Neural progenitor cell (in vitro differentiated cells): ENCODE measurements at places on chromosomes 5 and 9. TPM values are rescaled to one million over a fixed set of nuclear protein-coding genes. Genes with fewer than 3 reads are reported as not detected.

FAM221B gene
- not detected in 2 replicates for total RNA-seq

CMYA5 gene
- 1.4 and 3.5 TPM in 2 replicates for total RNA-seq

DNA sequence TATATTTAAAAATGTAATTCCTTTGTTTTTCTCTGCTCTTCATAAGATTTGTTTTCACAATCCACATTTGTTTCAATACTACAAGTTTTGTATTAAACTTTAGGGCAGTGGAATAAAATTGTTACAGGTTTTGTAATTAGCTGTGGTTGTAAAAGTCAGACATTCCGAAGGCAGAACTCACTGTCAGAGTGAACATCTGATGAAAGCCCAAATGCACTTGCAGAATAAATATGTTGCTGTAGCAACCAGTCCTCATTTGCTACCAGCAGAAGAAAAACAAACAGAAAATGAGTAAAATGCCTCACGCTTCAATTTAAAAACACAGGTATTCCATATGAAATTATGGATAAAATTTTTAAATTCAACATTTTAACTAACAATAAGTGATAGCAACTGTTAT, 740.1 kb upstream of the FAM174A start:
- no peak for DNase-seq

DNA sequence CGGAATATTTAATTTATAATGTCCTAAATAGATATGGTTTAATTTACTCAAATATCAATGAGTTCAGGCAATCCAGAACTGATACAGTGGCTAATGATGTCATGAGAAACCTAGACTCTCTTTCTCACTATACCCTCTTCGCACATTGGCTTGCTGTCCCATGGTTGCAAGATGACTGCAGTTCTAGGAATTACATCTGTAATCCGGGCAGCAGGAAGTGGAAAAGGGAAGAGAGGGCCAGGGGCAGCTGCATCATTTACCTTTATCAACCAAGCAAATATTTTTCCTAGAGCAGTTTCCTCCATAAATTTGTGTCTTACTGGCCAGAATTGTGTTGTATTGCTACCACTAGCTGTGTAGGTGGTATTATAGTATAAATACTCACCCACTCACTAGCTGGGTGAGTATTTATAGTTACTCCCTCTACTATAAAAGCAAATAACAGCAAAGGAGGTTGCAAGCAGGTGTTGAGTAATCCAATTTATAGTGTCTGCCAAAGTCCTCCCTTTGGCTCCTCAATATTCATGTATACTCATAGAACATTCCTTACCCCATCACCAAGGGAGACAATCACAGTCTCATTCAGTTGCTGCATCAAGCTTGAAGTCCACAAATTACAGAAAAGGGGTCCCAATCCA, 168.8 kb downstream of the DROSHA start:
- no peak for DNase-seq

IL17B gene
- total RNA-seq = not detected in 2 replicates

SPINK13 gene
- total RNA-seq = not detected in 2 replicates

DNA sequence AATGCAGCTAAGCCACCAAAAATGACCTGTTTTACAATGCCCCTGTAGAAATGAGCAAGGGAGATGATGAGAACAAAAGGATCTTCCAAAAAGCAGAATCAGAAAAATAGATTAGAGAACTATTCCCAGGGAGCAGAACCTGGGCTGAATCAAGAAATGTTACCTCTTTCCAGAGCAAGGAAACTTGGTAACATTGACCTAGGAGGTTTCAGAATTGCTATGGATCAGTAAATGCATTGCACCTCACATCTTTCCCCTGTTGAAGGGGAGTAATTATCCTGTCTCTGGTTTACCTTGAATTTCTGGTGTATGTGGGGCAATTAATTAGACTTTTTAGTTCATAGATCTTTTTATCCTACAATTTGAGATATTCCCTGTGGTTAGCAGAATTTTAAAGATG, 151.2 kb upstream of the RAI14 start:
- no peak for DNase-seq

- DNase-seq = peak; percentile 81
Measured at GRCh38 chr9:128412120-128412790, 8.4 kb upstream of the CERCAM start.

- no peak for DNase-seq
Measured at GRCh38 chr9:37141015-37141414, 20.6 kb downstream of the ZCCHC7 start.

GRCh38 chr5:174386306-174386705, 338.1 kb upstream of the MSX2 start:
- DNase-seq = no peak

DNA sequence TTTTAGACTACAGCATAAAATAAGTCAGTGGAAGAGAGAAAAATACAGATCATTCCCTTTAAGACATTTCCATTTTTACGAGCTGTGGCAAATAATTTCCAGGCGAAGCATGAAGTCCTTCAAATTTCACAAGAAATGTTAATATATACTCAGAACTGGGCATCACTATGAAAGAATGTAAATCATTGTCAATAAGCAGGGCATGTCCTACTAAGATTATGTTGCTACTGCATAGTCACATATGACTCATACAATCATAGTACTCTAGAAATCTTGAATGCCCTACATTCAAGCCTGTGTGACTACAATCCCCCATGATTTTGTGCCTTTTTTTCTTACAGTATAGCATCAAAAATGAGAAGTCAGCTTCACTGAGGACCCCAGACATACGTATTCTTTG, 485.2 kb upstream of the FTMT start:
- DNase-seq = no peak

DNA sequence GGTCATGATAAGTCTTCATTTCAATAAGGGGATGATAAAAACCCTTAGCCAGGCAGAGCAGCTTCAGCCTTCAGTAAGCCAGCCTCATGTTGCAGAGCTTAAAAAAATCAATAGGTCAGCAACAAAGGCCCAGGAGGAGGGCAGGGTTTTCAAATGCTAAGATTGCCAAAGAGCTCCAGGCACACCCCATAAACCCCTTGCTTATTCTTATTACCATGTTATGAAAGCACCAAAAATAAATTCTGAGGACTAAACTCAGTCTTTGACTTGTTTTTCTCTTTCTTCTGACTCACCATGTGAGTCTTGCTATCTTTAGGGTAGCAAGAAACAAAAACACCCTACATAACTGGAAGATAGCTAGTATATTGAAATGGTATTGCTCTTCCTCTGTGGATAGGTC, 317.1 kb downstream of the KCTD16 start:
- DNase-seq = peak; percentile 36

DNA sequence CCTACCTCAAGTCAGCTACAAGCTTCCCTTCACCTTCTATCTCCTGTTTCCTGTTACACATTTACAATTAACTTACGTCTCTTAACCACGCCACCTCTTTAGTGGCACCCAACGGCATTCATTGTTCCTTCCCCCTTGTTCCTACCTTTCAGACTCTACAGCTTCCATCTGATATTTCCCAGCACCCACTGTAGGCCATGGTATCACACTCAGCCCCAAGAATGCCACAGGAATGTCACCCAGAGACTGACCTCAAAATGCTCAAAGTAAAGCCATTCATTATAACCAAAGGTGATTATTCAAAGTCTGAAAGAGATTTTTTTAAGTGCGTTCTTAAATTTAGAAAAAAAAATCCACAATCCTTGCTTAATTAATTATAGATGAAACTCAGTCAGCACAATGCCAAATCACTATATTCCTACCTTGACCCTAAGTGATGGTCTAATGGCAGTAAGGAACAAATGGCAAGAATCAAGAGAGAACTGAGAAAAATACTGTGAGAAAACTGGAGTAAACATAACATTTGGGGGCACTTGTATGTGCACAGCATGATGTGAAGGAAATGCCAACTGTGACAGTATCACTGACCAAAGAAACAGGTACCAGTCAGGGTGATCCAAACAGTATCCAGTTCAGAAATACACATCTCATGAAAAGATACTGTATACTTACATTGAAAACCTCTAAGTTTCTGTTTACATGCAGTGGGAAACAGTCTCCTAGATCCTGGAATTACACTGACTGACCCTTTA, 52.1 kb downstream of the CTNND2 start:
- DNase-seq = peak; percentile 5

GRCh38 chr9:97990259-97990658, 7.1 kb downstream of the ANP32B start:
- no peak for DNase-seq

DNA sequence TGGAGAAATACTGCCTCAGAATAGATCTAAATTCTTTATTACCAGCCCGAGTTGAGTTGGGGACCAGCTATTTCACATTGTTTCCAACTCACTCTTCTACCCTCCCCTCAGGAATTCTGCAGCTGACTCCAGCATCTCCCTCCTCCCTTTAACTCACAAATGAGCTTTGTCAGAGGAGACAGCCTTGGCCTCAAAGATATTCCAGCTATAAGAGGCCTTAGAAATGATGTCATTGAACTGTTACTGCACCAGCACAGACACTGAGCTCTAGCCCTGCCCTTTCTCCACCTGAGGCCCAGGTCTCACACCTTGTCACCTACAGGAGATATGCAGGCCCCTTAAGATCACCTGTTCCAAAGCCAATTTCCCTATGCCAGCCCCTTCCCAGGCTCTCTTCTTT, 78.4 kb upstream of the ATP10B start:
- DNase-seq = peak; percentile 63
